Activated naive CD8-positive, alpha-beta T cell treated with anti-CD3 and anti-CD28 coated beads, Interleukin-2, amount 10 ng/mL, durations not matched to agents 7 days and 5 days (primary cell): ENCODE measurements at places on chromosomes 1 and 21.

- DNase-seq = no peak
Observed at GRCh38 chr1:210412240-210412639, 83.5 kb downstream of the HHAT start.

- no peak for DNase-seq
Observed at GRCh38 chr1:151992303-151993083, 1.2 kb downstream of the S100A10 start.

DNA sequence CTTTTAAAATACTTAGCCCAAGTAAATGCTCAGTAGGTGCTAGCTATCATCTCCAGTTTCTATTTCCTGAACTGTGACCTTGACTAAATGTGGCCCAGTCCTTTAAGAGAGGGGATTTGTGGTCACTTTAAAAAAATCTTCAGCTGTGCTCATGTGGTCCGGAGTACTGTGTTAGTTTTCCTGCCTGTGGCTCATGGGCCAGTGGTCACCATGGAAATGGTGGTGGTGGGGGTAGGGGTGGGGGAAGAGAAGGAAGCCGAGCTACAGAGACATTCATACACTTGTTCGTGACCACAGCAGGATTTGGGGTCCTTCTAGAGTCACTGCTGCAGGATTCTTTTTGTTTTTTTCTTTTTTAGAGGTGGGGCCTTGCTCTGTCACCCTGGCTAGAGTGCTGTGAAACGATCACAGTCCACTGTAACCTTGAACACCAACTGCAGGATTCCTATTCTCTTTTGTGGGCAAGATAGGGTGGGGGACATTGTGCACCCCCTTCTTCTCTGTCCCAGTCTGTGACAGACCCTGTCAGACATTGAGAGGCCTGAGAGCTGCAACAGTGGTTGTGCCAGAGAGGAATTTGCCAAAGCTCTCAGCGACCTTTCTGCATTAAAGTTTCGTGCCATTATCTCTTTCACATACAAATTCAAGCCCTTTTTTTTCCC lies 25.8 kb downstream of the KIF26B start:
- peak; percentile 43 for DNase-seq

- DNase-seq = no peak
Observed at GRCh38 chr1:207396168-207396746, 57.9 kb upstream of the CR2 start.

GRCh38 chr1:183791319-183791718 lies 13.6 kb upstream of the RGL1 start:
- DNase-seq = no peak
